ENCODE measurements at places on chromosomes 13 and 19.
A peak's percentile ranks its signal among the peaks of the same experiment; 100 is the strongest.

DNA sequence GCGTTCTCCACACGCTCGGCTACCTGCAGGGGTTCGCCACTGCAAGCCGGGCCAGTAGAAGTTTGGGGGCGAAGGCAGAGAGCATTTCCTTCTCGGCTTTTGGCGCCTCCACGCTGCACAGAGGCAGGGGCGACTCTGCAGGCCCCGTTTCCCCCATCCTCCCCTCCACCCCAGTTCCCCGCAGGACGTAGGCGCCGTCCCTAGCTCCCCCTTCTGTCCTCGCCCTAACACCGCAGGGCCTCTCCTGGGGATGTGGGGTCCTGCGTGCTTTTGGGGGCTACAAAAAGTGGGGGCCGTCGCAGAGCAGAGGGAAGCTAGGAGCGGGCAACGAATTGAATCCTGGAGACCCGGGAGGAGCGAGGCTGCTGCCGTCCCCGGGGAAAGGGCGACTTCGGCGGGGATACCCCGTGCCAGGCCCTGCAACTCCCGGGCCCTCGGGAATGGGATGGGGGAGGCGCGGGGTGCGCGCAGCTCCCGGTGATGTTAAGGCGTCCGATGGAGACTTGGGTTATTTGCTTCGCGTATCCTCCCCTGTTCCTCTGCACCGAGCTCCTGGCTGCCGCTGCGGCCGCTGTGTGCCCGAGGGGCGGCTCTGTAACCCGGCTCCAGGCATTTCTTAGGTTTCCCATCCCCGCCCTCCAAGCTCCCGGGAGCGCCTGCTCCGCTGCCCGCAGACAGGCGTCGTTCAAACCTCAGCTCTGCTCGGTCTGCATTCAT lies 255.9 kb upstream of the SOX21 start:
- DNase-seq, result no peak

- DNase-seq, result peak; percentile 77
Observed at GRCh38 chr13:80341101-80341755, at the start of gene SPRY2. SPRY2 (minus strand) TSS chr13:80341126; CDS start chr13:80337705, 3,421 bp downstream.

GRCh38 chr13:98905199-98905598 lies 72.7 kb downstream of the DOCK9 start:
- DNase-seq, result no peak

GRCh38 chr13:59144700-59145099 lies 1019.0 kb downstream of the DIAPH3 start:
- DNase-seq, result no peak

GRCh38 chr19:35797663-35798062 lies 15.0 kb downstream of the PRODH2 start:
- no peak for DNase-seq

DNA sequence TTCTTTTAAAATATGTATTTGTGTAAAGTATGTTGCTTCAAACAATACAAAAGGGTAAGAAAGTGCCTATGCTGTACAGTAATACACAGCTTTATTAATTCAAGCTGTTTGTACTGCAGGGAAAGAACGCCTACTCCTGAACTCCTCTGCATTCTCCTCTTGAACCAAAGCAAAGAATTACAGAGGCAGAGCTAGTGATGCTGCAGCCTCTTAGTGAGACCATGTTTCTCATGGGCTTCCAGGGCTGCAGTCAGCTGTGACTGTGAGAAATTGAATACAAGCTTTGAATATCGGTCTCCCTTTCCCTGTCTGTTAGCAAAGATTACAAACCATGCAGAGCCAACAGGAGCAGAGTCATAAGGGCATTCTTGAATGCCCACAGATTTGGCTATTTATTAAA lies 248.5 kb downstream of the SLITRK1 start:
- DNase-seq, result no peak

GRCh38 chr13:28401303-28402056 lies 93.4 kb downstream of the FLT1 start:
- DNase-seq, result no peak

DNA sequence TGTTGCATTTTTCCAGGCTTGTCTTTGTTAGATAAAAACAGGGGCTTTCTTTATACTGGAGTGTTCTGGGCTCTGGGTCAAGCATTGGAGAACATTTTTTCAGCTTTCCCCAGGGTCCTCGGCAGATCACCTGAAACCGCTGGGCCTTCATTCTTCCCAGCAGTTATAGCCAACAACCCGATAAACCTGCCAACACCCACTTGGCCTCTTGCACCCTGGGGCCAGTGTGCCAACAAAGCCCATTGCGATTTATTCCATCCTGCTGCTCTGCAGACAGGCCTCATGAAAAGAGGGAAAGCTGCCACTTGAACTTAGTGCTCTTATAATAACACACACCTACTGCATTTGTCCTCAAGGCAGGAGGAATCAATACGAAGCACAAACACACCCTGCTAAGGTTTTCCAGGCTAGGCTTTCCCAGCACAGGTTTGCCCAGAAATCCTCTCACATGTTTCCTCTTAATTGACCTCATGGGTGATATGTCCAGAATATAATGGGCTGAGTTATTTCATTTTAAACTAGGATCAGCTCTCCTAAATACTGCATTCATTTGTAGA lies 669.3 kb downstream of the LIG4 start:
- DNase-seq, result no peak

DNA sequence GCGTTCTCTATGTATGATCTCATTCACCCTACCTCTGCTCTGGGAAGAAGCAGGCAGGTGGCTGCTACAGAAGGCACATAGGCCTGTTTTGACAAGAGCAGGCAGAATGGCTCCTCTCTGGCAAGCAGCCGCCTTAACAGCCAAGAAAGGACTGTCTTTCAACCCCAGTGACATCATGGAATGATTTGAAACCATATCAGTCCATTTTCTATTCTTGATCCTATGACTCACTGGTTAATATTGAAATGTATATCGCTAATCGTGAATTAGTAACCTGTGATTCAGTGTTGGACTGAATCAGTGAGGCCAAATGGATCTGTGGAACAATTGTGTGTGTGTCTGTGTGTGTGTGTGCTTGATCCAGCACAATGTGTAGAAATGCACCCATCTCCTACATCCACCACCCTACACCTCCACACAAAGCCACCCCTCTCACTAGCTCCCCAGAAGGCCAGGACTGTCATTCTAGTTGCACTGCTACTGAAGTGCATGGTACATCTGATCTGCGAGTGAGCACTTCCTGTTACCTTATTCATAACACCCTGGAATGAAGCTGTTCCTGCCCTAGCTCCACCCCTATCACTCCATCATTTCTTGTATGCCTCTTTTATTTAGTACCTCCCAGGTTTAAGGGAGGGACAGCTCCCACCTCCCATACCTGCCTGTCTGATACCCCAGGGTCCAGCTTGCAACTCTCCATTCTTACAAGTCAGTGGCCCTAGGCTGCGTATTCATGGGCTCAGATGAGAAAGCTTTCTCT lies 460.0 kb downstream of the FOXO1 start:
- DNase-seq, result no peak

GRCh38 chr19:16301999-16302694 lies 22.5 kb upstream of the KLF2 start:
- DNase-seq, result no peak

DNA sequence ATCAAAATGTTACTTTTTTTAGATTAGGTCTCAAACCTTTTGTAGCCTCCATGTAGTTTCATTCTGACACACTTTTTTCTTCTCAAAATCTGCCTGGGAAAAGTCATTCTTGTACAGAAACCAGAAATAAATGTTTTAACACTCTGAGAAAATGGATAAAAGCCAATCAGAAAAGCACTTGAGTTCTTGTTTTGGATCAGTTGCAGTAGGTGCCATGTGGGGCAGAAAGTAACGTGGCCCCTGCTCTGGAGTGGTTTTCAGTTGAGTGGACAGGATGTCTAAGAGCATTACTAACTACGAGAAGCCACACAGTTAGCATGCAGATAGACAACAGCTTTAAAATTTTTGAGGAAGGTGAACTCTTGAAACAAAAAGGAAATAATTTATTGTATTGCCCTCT lies 19.1 kb downstream of the GPR183 start:
- DNase-seq, result no peak

- DNase-seq, result no peak
Observed at GRCh38 chr13:31814536-31814935, 75.2 kb downstream of the RXFP2 start.

DNA sequence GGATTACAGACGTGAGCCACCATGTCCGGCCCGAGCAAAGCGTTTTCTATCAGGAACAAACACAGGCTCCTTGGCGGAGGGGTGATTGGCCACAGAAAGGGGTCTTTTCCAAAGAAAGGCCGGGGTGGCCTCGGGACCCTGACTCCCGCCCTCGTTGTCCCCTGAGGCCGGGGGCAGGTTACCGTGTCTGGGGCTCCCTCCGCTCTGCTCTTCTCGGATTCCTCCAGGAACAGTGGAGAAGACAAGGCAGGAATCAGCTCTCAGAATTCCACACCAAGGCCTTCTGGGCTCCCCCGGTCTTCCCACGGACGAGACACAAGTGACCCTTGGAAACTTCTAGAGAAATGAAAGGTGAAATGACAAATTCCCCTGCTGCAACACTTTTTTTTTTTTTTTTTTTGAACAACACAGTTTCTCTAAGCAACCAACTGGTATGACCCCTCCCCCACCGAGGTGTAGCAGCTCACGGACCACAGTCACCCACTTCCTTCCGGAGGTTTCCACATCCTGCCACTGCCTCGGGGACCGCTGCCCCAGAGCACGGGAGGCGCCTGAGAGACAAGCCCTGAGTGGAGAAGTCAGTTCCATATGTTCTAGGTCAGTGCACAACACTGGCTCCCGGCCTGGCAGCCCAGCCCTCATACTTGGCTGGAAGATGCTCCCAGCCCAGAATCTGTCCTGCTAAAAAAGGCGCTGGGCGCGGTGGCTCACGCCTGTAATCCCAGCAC lies 11.0 kb downstream of the MOB3A start:
- no peak for DNase-seq

DNA sequence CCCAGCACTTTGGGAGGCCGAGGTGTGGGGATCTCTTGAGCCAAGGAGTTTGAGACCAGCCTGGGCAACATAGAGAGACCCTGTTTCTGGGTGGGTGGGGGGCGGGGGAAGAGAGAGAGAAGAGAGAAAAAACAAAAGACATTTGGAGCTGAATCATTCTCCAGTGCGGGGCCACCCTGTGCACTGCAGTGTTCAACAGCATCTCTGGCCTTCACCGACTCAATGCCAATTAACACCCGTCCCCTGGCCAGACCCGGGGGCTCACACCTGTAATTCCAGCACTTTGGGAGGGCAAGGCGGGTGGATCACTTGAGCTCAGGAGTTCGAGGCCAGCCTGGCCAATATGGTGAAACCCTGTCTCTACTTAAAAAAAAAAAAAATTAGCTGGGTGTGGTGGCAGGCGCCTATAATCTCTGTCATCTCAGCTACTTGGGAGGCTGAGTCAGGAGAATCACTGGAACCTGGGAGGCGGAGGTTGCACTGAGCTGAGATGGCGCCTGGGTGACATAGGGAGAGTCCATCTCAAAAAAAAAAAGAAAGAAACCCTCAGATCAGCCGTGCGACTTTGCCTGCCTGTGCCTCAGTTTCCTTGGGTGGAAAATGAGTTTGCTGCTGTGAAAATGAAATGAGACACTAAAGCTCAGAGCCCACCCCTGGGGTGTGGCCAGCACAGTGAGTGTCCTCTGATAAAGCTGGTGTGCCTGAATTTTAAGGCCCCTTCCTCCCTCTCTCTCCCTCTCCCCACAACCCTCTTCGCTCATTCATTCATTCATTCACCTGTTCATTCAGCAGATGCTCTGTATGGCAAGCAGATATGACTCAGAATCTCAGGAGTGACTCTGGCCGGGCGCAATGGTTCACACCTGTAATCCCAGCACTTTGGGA lies 6.4 kb downstream of the KLF2 start:
- DNase-seq, result no peak

DNA sequence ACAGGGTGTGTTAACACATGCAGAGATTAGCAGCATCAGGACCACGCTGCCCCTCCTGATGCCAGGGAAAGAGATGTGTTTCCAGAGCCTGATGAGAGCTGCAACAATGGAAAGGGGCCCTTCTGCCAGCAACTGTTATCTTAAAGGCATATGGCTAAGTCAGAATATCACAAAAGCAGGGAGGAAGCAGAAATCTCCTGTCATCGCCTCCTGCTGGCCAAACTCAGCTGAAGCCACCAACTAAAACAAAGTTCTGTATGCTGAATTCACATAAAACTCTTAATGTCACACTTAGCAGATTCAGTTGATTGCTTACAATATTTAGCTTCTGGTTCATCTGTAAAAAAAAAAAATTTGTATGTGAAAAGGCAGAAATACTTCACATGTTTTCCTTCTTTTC lies 178.2 kb downstream of the GPC5 start:
- no peak for DNase-seq

DNA sequence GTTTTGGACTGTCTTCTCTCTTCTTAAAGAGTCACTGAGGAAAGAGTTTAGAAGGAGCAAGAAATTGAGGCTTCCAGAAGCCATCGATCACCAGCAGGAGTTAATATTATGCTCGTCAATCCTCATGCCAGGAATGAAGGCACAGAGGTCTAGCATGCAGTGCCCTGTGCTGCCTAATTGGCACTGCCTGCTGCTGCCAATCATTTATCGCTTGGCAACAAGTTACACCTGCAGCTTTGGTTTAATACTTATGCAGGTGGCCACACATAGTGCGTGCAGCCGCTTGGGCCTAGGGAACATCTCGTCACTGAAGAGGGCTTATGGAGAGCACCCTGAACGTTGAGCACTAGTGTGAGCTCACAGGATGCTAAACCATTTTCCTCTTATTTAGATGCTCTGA lies 2.7 kb upstream of the SOX1 start:
- no peak for DNase-seq

- DNase-seq, result no peak
Observed at GRCh38 chr19:46189971-46190888, 39.3 kb upstream of the IGFL1 start.

GRCh38 chr13:108306860-108307259 lies 37.3 kb downstream of the TNFSF13B start:
- DNase-seq, result no peak

GRCh38 chr13:83515268-83516015 lies 366.8 kb downstream of the SLITRK1 start:
- DNase-seq, result no peak

Data from HS-27A (cell line).